ENCODE measurements at places on chromosomes 5 and 9.

GRCh38 chr9:19809422-19810269, 20.8 kb upstream of the SLC24A2 start:
- no peak for DNase-seq

DNA sequence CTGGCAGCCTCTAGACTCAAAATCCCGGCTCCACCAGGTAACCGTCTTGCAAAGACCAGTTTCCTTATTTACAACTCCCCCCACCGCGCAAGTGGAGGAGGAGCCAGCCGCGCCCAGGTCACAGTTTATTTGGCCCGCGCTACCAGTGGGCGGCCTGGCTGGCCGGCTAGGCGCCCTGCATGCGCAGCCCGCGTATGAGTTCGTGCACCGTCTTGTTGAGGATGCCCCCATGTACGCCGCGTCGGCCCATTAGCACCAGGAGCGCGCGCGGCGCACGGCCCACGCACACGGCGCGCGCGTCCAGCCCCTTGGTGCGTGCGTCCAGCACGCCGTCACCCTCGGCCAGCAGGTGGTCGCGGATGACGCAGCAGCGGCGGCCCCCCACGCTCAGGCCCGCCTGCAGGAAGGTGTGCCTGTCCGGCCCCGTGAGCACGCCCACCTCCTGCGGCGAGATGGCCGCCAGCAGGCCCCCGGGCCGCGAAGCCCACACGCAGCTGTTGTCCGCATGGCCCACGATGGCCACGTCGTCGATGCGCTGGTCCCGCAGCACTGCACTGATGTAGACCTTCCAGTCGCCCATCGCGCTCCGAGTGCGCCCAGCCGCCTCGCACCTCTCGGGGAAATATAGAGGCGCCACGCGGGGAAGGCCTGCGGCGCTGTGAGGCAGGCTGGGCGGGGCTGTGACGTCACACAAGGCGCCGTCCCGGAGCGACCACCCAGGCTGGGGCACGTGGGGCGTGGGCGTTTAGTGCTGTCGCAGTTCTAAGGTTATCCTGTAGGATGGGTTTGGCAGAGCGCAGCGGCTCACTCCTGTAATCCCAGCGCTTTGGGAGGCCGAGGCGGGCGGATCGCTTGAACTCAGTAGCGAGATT, at the start of gene PFN3:
Gene PFN3 (minus strand): TSS at position 665 of the 872 bp plus-strand sequence. CDS start 85 bp downstream, at position 580.
- no peak for DNase-seq

DNA sequence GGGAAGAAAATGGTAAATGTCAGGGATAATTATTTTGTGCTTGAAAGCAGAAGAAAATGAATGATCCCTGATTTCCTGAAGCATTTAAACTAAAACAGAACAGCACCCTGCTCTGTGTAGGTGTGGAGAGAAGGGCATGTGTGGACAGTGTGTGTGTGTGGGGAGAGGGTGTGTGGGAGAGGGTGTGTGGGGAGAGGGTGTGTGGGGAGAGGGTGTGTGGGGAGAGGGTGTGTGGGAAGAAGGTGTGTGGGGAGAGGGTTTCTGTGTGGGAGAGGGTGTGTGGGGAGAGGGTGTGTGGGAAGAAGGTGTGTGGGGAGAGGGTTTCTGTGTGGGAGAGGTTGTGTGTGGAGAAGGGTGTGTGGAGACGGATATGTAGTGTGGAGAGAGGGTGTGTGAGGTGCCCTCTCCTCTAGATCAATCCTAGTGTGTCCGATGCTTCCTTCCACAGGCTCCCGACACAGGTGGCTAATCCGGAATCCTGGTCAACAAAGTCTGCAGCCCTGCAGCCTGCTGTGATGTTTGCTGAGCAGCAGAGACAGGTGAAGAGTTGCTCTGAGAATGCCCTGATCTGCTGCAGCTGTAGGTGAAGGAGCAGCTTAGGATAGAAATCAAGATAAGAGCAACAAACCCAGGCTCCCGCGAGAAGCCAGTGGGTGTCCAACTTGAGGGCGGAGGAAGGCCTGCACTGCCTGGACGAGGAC, 15.5 kb downstream of the IRX4 start:
- no peak for DNase-seq

GRCh38 chr5:113067635-113068344, 91.2 kb downstream of the DCP2 start:
- no peak for DNase-seq

DNA sequence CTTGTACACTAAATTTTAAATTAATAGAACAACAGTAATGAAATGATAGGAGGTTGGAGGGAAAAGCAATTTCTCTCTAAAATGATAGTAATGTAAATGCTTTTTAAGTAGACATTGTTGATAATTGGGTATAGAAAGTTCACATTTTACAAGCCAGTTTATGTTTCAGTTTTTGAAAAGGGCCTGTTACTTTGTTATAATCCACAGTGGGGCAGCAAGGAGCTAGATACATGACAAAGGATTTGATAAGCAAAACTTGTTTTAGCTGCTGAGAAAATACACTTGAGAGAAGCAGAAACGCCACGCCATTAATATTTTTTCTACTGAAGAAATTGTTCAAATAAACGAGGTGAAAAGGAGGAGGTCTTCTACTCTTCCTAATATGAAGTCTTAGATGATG, 30.2 kb downstream of the SREK1 start:
- DNase-seq, result no peak

GRCh38 chr9:81579381-81579780, 110.0 kb downstream of the TLE1 start:
- no peak for DNase-seq

DNA sequence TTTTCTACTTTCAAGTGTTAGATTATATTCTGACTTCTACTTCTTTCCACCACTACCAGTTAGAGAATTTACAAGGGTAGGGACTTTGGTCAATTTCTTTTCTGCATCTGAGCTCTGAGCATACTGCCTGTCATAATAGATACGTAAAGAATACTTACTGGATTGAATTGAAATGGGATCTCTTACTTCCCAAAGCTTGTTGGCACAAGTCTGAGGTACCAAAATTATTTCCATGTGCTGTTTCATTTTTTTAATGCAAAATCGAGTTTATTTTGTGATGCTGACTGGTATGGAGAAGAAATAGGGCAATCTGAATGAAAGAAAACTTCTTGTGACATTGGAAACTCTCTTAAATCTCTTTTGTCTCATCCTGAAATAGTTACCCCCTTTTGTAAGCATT, 428.9 kb downstream of the SPATA31D1 start:
- no peak for DNase-seq

DNA sequence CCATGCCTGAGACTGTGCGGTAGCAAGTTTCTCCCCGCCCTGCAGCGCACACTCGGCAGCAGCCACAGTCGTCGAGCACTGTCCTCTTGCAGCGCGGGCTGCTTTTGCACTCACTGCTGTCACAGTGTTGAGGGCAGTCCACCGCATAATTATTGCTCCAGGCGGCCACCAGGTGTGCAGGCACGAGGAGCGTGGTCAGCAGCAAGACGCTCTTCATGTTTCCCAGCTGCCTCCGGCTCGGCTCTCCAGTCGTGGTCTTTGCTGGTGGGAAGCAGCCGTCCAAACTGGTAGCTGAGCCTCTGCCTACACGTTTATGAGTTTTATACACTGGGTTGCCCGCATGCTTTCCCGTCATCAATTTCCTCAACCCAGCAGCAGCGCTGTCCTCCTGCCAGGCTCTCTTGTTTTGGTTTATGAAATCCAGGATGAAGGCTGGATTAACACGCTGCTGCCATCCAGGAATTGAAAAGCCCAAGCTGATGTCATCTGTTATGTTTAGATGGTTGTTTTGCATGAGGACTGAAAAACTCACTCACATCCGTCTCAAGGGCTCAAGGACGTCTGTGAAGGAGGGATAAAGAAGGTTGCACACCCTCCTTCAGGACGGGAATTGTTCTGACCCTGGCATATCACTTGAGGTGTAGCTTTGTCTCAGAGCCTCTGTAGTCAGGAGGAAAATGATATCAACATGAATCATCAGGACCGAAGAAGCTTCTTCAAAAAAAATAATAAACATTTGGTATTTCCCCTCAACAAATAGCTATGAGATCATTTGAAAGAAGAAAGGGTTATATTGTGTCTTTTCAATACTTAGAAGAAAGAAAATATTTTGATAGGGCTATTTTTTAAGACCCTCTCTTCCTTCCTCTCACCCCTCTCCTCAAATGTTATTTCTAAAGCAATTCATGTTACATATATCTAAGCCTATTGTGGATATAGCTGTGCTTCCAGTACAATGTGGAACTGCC, at the start of gene ESM1:
Gene ESM1 (minus strand): TSS at position 293 of the 968 bp plus-strand sequence. CDS start 76 bp downstream, at position 217.
- no peak for DNase-seq

DNA sequence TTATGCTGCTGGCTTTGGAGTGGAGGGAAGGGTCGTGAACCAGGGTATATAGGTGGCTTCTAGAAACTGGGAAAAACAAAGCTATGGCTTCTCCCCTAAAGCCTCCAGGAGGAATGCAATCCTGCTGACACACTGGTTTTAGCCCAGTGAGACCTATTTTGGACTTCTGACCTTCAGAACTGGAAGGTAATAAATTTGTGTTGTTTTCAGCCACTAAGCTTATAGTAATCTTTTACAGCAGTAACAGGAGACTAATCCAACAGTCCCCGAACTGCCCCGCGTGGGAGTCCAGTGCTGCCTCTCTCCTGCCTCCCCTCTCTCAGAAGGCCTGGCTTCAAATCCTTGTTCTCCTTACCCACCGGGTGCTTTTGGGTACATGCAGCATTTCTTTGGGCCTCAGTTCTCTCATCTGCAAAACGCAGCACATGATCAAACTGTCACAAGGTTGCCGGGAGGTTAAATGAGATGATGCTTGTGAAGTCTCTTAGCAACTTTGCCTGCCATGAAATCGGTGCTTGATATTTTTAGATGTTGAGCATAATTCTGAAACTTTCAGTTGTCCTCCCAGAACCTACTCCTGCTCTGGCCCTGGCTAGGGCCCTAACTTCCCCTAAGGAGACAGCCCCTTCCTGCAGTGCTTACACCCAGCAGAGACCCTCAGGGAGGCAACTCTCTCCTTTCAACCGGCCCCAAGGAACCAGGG, 127.3 kb upstream of the BOD1 start:
- DNase-seq, result peak; percentile 79

- DNase-seq, result no peak
These were observed 74.0 kb upstream of the PHYKPL start for GRCh38 chr5:178306430-178307225.

GRCh38 chr5:89232139-89232603, 349.2 kb upstream of the MEF2C start:
- peak; percentile 67 for DNase-seq

DNA sequence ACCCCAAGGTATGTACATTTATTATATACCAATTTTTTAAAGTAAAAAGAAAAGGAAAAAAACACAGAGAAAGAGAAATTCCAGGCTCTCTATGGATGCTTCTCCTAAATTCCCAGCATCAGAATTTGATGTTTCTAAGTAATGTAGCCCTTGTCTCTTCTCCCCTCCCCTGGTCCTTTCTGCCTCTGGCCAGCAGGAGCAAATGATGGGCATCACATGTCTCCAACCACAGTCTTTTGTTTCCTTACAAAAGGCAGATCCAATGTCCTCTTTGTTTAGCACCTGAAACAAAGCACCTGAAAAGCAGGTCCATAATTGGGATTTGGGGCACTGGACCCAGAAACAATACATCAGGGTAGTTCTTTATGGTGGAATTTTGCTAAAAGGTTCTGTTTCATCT, 50.4 kb upstream of the APC start:
- DNase-seq, result no peak

GRCh38 chr5:140018096-140018481, 25.0 kb downstream of the NRG2 start:
- no peak for DNase-seq

DNA sequence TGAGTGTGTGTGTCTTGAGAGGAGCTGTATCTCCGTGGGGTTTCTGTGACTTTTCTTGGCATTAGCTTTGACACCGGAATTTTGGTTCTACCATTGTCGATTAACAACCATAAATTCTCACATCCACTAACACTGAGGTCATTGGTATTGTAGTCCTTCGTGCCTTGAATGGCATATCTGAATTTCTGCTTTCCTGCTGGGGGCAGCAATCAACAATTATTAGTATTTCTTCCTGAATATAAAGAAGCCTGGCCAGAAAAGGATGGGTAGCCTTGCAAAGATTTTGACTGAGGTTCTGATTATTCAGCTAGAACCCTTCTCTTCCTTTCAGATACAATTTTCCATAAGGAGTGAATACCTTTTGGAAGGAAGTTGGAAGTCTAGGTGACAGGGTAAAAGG, 33.5 kb upstream of the SHOC1 start:
- no peak for DNase-seq

DNA sequence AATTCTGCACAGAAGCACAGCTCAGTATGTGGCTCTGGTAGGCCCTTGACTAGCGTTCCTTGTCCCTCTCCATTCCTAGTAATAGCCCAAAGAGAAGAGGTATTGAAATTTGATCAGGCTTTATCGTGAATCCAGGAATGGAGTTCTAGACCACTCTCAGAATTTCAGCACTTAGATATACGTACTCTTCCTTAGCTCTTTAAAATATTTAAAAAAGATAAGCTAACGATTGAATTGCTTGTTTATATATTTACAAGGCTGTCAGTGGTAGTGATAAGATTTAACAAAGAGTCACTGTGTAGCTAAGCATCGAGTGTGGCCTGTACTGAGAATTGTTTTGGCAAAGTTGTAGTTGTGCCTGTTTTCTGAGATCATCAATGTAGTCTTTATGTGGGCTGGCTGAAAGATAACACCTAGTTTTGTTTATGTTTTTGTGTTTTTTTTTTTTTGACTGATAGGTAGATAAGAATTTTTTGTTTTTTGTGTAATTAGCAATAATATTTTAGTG, 2.5 kb downstream of the KIAA1958 start:
- DNase-seq, result no peak

GRCh38 chr9:30244877-30245276, 2139.6 kb upstream of the ACO1 start:
- no peak for DNase-seq

- DNase-seq, result no peak
These were observed 1.7 kb upstream of the ACTL7A start for GRCh38 chr9:108860354-108860753.

GRCh38 chr9:32716425-32716824, 66.9 kb upstream of the TMEM215 start:
- DNase-seq, result no peak

DNA sequence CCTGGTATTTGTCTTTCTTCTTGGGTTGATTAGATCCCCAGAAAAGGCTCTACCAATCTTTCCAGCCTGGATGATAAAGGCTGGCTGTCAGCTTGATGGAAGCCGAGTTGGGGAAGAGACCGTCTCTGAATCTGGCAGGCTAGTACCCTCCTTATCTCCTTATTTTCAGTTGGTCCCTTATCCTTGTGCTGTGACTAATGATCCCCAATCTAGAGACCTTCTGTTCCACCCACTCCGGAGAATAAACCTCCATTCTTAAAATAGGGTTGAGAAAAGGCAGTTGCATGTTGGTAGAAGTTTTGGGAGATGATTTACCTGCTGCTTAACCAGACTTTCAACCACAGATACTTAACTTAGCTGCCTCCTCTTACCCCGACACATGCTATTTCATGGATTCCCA, 52.3 kb downstream of the PRKACG start:
- DNase-seq, result no peak

- DNase-seq, result no peak
These were observed 137.6 kb downstream of the TRPM3 start for GRCh38 chr9:70983723-70984295.

- DNase-seq, result no peak
These were observed 54.9 kb downstream of the RAD23B start for GRCh38 chr9:107337676-107338590.

DNA sequence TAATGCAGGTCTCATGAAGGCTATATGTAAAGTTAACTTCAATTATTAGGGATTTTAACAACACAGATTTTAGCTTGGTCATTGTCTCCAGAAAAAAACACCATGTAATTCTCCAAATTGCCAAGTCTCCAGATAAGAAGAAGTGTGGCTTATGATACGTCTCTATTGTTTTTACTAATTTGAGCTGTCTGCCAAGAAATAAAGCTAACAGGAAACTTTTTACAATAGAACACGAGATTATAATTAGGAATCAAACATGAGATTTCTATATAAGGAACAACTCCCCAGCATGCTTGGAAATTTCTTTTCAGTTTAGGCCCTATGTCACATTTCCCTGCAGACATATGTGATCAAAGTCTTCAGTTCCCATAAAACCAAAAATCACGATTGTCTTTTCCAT, 142.7 kb downstream of the MCTP1 start:
- DNase-seq, result no peak
